ENCODE measurements at places on chromosomes 3 and 15. TPM values are rescaled to one million over a fixed set of nuclear protein-coding genes. Genes with fewer than 3 reads are reported as not detected.
A peak's percentile ranks its signal among the peaks of the same experiment; 100 is the strongest.

GRCh38 chr3:123281406-123281805 is 79.7 kb downstream of the SEC22A start:
- no peak for DNase-seq

- DNase-seq = no peak
Observed at GRCh38 chr3:98404010-98404409, 13.5 kb downstream of the OR5K3 start.

DNA sequence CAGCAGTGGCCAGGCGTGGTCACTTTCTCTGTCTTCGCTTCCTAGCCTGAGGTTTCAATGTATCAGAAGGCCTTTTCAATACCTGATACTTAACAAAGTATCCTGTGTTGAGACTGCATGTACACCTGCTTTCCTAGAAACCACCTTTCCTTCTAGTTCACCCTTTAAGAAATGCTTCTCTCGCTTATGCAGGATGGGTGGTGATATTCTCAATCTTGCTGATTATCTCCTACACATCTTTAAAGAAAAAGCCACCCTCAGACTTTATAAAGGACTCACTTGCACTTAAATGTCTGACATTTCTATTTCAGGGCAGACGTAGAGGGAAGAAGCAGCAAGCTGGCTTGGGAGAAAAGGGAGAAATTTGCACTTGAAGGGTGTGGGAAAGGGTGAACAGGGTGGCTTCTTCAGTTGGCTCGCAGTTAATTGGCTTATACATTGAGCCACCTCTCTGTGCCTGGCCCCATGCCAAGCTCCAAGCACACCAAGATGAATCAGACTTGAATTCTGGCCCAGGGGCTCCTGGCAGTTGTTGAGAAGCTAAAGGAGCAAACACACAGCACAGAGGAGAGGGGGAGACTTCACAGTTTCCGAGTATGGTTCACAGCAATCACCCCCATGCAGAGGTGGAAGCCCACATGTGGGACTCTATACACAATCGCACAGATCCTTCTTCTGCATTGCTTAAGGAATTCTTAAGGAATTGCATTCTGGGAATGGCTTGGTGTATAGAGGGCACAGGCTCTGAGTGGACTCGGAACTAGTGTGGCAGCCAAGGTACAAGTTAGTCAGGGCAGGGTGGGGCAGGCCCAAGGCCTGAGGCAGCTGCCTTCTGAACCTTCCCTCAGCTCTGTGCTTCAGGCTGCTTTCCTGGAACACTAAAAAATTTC is 1.3 kb downstream of the ARL6IP5 start:
- DNase-seq = peak; percentile 93

DNA sequence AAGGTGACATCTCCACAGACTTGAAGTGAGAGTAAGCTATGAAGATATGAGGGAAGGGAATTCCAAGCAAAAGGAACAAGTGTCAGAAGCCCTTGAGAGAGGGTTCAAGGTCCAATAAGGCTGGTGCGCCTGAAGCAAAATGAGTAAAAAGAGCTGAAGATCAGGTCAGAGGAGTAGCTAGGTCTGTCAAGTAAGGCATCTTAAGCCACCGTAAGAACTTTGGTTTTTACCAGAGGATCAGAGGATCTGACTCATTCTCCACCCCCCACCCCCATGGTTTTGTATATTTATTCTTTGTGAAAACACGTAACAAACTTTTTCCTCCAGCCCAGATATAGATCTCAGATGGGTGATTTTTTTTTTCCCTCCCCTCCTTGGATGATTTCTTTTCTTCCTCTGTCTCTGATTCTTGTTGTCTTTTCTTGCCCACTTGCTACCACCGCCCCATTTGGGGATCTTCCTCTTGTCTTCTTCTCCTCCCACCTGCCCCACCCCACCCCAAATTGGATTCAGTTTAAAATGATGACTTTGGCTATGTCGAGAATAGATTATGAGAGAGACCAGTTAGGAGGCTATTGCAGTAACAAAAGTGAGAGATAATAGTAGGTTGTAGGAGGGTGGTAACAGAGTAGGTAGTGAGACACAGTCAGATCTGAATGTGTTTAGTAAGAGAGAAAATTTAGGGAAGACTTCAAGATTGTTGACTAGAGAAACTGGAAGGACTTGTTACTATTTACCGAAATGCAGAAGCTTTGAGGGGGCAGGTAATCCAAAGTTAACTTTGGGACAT is 6.1 kb downstream of the TRMT10C start:
- peak; percentile 17 for DNase-seq

GRCh38 chr3:38829404-38829803 is 13.4 kb upstream of the SCN10A start:
- DNase-seq = peak; percentile 64

GRCh38 chr3:93923006-93923405 is 50.7 kb downstream of the PROS1 start:
- DNase-seq = no peak

GRCh38 chr3:189304465-189305351 is 132.9 kb downstream of the TPRG1 start:
- peak; percentile 82 for DNase-seq

DNA sequence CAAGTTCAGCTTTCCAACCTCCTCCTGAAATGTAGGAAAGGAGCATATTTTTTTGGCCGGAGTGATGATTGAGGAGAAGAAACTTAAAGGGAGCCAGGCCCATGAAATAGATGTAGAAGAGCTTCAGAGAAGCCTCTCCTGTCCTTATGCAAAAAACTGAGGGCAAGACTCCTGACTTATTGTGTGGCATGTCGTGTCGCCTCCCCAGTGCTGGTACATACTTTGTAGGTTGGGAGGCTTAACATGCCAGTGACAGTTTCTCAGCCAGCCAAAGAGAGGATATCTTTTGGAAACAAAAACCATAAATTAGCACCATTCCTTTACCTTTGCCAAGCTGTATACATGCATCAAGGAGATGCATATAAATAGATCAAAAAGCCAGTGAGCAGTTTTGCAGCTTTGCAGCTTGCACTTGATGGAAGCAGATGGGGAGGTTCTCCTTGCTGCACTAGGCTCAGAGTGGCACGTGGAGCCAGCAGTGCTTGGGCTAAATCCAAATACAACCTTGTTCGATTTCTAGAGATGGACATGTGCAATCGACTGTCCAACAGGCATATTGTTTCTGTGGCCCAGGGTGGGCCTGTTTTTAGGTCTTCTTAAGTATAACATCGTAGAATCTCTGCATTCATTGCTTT is 10.2 kb downstream of the SLCO3A1 start:
- DNase-seq = no peak

- no peak for DNase-seq
Observed at GRCh38 chr15:89900849-89901248, 7.1 kb upstream of the AP3S2 start.

The LRRC2 gene
- 0.10 TPM for total RNA-seq

The CHST13 gene
- total RNA-seq = not detected

- DNase-seq = no peak
Observed at GRCh38 chr3:78645628-78646310, 1122.0 kb downstream of the ROBO1 start.

The ZNF619 gene
- 2.2 TPM for total RNA-seq

The CCR3 gene
- total RNA-seq = not detected

- no peak for DNase-seq
Observed at GRCh38 chr3:177944228-177944661, 592.0 kb upstream of the KCNMB2 start.

DNA sequence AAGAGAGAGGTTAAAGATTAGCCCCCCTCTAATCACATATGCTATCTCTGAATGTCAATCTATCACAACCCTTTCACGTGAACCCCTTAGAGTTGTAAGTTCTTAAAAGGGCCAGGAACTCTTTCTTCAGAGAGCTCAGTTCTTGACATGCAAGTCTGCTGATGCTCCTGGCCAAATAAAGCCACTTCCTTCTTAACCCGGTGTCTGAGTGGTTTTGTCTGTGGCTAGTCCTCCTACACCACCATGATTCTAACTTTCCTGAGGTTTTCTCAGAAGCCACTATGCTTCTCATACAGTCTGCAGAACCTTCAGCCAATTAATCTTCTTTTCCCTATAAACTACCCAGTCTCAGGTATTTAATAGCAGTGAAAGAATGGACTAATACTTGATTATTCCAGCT is 231.1 kb upstream of the CNTN6 start:
- DNase-seq = no peak

DNA sequence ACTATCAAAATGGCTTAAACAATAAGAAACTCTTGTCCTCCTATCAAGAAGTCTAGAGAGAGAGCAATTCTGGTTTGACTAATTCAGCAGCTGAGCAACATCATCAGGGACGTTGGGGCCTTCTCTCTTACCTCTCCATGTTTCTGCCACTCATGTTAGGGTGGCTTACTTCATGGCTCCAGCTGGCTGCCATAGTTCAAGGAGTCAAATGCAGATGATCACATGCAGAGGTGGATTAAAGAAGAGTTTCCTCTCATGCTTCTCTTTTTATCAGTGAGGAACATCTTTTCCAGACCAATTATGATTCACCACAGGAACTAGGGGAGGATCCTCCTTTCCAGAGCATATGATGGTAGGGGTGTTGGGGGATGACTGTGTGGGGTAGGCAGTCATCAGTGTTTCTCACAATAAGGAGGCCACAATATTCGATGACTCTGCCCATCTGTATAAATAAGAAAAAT is 45.5 kb downstream of the NEK11 start:
- DNase-seq = no peak

The KBTBD13 gene
- not detected for total RNA-seq

The TMOD3 gene
- total RNA-seq = 37.8 TPM

- no peak for DNase-seq
Observed at GRCh38 chr15:31222773-31223341, 103.8 kb upstream of the KLF13 start.

GRCh38 chr3:186165331-186165730 is 56.4 kb upstream of the ETV5 start:
- DNase-seq = no peak

GRCh38 chr3:46968783-46969428 is 7.6 kb downstream of the CCDC12 start:
- DNase-seq = no peak

The LRTM1 gene
- not detected for total RNA-seq

All from MG63 (cell line).